ENCODE measurements at places on chromosomes 16 and 17.

DNA sequence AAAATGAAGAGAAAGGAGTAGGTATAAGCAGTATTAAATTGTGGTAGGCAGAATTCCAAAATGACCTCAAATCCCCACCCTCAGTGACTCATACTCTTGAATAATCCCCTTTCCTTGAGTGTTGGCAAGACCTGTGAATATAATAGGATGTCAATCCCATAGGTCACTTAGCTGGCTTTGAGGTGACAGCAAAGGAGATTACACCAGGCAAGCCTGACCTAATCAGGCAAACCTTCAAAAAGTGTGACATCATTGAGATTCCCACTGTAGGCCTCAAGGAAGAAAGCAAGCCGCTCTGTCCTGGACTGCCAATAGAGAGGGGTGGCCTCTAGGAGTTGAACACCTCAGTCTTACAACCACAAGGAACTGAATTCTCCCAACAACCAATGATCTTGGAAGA lies 535.2 kb downstream of the RBFOX1 start:
- no peak for DNase-seq

DNA sequence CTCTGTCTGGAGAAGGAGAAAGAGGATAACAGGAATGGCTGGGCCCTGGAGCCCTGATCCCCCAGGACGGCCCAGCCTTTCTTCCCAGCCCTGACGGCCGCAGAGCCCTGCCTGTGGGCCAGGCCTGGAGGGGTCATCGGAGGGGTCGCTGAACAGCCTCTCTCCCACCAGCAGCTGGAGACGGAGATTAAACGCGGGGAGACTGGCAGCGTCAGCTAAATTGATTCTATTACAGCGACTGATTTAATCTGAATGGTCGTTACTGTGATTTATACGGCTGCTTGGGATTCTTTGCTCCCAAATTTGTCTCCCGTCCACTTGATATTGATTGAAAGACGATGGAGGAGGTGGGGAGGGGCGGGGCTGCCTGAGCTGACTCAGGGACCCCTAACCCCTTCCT lies 7.1 kb upstream of the CDH15 start:
- DNase-seq, result no peak

DNA sequence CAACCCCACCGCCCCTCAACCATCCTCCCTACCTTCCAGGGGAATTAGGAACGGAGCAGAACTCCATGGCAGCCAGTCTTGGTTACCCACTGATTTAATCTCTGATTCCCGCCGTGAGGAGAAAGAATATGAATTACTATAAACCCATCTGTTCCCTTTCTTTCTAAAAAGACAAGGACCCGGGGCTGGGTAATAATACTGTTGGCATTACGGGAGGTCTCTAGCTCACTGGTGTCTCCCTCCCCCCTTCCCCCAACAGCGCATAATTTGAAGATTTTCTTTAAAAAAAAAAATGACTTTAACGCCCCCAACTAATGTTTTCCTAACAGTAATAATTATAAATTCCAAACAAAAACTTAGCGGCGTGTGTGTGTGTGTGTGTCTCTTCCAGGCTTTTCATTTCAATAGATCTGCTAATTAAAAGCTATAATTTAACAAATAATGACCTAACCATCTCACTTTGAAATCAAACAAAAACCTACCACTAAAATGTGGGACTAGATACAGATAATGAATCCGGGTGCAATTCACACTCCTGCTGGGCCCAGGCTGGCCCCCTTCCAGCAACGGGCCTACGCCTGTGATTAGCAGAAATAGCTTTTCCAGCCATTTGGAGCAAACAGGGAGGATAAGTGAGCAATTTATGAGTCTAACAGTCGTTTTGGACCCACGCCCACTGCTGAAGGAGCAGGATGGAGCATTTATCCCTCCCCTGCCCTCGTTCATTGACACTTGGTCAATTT lies 18.2 kb upstream of the BHLHA9 start:
- DNase-seq, result no peak

DNA sequence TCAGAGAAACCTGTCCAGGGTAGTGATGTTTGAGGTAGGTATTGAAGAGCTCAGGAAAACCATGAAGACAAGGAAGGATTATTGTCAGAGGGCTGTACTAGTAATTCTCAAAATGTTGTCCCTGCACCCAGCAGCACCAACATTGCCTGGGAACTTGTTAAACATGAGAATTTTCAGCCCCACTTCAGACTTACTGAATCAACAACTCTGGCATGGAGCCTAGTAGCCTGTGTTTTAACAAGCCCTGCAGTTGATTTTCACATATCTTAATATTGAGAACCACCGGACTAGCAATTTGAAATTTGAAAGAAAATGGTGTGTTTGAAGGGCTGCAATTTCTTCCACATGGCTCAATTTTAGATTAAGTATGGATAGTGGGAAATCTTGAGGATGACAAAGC lies 2.8 kb upstream of the KIF2B start:
- DNase-seq, result no peak

DNA sequence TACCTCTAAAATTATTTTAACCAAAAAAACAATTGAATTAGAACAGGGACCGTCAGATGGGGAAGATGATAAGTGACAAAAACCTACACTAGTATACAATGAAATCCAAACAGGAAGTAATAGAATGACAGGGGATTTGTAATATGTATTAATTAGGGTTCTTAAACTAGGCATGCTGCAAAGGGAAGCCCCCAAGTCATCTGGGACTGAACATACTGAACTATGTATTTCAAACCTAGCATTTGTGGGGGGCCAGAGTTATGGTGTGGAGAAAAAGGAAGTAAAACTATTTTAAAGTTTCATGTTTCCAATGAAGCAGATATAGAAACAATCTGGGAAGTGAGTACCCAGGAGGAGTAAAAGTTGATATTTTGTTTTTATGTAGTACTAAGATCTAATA lies 133.2 kb upstream of the HS3ST3A1 start:
- DNase-seq, result no peak

DNA sequence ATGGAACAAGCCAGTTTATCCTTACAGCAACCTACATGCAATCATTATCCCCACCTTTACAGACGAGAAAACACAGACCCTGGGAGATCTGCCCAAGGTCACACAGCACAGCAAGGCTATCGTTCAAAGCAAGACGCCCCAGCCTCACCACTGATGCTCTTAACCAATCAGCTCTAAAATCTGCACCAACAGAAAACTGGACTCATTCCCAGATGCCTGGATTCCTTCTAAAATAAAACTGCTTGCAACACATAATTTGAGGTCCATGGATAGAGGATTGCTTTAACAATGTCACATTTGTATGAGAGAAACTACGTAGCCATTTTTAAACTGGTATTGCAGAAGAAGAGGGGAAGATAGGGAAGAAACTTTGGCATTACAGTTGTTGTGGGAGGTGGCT lies 6.8 kb downstream of the COTL1 start:
- no peak for DNase-seq

GRCh38 chr17:11487469-11487868 lies 110.8 kb upstream of the DNAH9 start:
- no peak for DNase-seq

DNA sequence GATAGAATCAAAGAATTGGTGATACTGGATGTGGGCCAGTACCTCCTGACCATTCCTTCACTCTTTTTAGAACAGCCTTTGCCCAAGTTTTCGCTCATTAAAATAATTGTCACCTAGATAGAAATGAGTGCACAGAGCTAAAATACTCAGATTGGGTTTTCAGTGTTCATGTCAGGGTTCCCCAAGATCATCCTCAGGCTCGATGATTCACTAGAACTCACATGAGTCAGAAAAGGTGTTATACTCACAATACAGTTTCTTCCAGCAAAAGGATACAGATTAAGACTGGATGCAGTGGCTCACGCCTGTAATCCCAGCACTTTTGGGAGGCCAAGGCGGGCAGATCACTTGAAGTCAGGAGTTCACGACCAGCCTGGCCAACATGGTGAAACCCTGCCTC lies 19.9 kb downstream of the ERCC4 start:
- no peak for DNase-seq

- DNase-seq, result no peak
Observed at GRCh38 chr16:81709016-81709900, 69.8 kb upstream of the PLCG2 start.

- no peak for DNase-seq
Observed at GRCh38 chr16:85491058-85491771, 121.9 kb upstream of the GSE1 start.

GRCh38 chr17:32688221-32688620 lies 188.7 kb downstream of the MYO1D start:
- no peak for DNase-seq

DNA sequence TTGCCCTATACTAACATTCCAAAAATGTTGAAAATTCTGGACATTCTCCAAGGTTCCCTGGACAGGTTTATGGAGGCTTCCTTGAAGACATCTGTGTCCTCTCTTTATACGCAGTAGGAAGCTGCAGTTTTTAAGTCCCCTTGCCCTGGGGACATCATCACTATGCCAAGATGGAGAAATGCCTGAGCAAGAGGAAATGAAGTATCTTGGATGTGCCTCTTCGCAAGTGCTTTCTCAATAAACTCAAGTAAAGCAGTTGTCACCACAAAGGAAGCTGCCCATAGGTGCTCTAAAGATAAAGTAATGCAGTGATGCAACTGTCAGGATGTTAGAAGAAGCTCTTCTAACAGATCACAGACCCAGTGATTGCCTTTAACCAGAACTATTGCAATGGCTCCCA lies 71.0 kb downstream of the CDYL2 start:
- DNase-seq, result no peak

DNA sequence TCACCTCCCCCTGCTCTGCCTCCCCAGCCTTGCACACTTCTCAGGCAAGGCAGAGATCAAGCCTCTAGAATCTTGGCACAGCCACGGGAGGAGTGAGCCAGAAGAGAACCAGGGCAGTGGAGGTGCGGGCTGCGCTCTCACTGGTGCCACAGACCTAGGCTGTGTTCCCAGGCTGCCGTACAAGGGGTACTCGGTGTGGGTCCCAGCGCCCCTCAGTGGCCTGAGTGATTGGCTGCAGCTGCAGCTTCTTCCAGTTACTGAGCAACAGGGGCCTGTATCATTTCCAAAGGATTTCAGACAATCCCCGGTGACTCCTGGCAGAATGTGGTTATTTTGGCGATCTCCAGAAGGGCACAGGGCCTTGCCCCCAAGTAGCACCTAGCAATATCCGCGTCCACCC lies 1852.1 kb downstream of the TP53TG3F start:
- DNase-seq, result no peak

DNA sequence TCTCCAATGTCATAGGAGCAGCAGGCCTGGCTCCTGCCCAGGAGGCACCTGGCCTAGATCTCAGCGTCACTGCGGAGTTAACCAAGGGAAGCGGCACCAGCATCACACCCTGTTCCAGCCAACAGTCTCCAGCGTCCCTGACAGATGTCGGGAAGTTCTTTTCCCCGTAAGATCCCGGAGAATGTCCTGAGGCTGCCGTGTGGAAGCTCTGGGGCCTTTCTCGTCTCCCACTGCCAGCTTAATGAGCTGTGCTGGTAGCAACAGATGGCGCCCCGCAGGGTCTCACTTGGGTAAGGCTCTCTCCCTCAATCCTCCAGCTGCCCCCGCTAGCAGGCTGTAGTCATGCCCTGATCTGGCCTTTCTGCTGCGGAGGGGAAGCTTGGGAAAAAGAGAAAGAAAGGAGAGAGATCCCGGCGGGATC lies 57.5 kb downstream of the MARCHF10 start:
- DNase-seq, result no peak

- no peak for DNase-seq
Observed at GRCh38 chr17:20998571-20999043, 44.2 kb downstream of the USP22 start.

DNA sequence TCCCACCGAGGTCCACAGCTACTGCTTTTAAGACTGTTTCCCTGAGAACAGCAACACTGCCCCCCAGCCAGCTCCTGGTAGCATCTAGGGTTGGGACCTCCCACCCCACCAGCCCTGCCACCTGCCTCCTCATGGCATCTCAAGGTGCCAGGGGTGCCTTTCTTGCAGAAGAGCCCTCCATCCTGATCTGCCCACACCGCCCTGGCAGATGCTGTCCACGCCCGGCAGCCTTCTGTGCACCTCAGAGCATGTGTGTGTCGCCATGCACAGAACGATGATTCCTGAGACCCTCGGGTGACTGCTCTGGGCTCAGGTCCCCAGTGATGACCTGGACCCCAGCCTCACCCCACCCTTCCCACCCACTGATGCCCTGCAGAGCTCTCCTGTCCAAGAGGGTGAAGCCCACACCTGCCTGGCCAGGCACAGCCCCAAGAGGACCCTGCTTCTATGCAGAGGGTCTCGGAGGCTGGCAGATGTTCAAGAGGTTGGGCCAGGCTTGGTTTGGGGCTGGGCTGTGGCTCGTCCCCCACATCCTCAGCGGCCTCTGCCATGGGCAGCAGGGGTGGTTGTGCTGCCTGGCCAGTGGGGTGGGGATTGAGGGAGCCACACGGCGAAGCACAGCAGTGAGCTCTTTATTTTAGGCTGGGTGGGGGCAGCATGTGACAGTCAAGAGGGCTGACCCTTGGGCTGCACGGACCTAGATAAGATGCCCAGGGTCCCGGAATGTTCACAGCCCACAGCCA lies 5.2 kb upstream of the SPATA2L start:
- no peak for DNase-seq

- DNase-seq, result no peak
Observed at GRCh38 chr17:27264068-27264812, 29.7 kb upstream of the WSB1 start.

DNA sequence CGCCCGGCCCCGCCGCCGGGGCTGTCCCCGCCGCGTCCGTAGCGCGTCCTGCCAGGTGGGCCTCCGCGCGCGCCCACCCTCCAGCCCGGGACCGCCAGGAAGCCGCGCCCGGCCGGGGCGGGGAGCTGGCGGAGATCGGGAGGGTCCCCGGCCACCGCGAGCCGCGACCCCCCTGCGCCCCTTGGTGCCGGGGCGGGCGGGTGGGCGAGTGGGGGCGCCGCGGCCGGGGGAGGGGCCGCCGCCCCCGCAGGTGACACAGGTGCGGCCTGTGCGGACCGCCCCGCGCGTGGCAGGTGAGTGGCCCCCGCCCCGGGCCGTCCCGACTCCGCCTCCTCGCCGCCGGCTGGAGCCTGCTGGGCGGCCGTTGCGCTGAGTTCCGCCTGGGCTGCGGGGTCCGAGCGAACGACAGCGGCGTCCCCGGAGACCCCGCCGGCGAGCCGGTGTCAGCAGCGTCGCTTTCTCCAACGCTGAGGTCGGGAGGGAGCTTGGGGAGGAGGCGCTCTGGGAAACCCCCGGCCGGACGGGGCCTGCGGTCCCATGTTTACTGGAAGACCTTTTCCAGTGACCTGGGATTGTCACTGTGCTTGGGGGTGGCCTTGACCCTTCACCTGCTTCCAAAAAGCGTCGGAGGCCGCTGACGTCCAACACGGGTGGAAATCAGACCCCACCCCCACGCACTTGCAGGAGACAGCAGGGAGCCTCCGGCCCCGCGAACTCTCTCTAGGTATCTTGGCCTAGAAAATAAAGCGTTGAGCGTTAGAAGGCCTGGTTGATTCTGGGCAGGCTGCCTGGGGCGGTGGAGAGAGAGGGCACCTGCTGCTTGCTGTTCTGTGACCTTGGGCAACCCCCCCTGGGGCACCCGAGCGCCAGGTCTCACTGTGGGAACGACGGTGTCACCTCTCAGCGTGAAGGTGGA lies 542 bp downstream of the KLHL36 start:
- no peak for DNase-seq

DNA sequence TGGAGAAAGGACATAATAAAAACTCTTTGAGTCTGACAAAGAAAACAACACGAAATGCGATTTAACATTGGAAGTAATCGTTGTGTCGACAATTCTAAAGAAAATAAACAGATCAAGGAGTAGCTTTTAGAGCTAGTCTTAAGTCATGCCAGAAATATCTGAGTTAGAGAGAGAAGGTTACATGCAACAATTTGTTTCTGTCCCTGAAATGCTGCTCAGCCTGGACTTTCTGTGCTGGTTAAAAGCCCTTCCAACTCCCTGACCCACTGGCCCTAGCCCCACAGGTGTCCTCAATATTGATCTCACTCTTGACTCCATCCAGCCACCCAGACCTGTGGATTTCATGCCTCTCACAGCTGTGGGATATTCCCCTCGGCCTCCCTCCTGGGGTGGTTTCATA lies 33.2 kb upstream of the TEX2 start:
- no peak for DNase-seq
